Stimulated activated CD8-positive, alpha-beta memory T cell treated with anti-CD3 and anti-CD28 coated beads, Interleukin-7, amount 100 ng/mL, for 24 hours (primary cell): ENCODE measurements at places on chromosomes 6 and 20.

DNA sequence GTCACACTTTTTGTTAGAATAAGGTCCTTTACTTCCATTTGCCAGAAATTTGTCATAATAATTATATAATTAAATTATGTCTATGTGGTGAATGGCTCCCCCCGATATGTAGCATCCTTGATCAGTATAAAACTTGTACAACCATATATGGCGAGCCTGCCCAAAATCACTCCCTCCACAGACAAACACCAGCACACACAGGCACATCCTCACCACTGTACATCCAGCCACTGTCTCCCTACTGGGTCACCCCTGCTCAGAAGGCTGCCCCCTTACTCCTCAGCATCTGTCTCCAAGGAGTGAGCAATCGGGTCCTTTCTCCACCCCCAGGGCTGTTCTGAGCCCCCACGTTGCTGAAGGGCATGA, 87.0 kb upstream of the MYL9 start:
- DNase-seq, result no peak

DNA sequence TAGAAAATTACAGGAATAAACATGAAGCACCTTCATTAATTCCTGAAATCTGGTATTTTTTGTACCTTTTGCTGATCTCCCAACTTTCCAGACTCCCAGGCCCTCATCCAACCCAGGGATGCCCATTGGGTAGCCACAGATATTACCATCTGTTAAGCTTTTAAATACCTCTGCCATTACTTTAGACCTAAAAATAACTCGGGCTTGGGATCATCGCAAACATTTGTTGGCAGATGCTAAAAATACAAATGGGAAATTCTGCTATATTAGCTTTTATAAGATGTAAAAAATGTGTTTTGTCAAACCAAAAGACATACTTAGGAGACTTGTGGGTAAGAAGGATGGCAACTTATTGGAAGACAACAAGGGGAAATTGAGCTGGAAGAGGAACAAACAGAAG, 376.1 kb downstream of the CENPW start:
- DNase-seq, result no peak

- no peak for DNase-seq
Measured at GRCh38 chr20:16562259-16562658, 11.0 kb downstream of the KIF16B start.

GRCh38 chr20:58709013-58709702, 16.6 kb downstream of the NPEPL1 start:
- no peak for DNase-seq
